ENCODE measurements at places on chromosomes 4 and X.

DNA sequence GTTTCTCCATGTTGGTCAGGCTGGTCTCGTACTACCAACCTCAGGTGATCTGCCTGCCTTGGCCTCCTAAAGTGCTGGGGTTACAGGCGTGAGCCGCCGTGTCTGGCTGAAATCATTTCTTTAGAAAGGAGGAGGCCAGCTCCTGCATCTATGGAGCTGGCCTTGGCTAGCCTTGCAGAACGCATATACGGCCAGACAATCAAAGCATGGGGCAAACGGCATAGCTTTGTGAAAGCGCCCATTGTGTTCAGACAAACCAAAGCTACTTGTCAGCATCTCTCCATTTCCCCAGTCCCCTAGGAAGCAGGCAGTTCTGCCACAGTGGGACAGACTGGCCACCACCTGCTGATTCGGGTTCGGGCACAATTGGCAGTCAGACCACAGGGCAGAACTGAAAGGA is 48.9 kb upstream of the IQSEC2 start:
- DNase-seq, result no peak

GRCh38 chr4:78766026-78766425 is 10.1 kb upstream of the BMP2K start:
- no peak for DNase-seq

- DNase-seq, result no peak
Observed at GRCh38 chrX:111182997-111183396, 87.0 kb downstream of the PAK3 start.

DNA sequence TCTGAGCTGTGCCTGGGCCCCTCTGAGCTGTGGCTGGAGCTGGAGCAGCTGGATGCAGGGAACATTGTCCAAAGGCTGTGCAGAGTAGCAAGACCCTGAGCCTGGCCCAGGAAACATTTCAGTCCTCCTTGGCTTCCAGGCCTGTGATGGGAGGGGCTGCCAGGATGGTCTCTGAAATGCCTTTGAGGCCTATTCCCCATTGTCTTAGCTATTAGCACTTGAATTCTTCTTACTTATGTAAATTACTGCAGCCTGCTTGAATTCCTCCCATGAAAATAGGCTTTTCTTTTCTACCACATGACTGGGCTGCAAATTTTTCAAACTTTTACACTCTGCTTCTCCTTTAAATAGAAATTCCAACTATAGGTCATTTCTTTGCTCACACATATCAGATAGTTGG is 349.8 kb upstream of the KLHL4 start:
- DNase-seq, result no peak

GRCh38 chr4:34318773-34319172 is 1925.5 kb downstream of the ARAP2 start:
- no peak for DNase-seq

GRCh38 chr4:6990661-6991060 is 52.5 kb upstream of the TADA2B start:
- DNase-seq, result no peak

- no peak for DNase-seq
Observed at GRCh38 chr4:121777625-121778024, 12.7 kb upstream of the SMIM43 start.

DNA sequence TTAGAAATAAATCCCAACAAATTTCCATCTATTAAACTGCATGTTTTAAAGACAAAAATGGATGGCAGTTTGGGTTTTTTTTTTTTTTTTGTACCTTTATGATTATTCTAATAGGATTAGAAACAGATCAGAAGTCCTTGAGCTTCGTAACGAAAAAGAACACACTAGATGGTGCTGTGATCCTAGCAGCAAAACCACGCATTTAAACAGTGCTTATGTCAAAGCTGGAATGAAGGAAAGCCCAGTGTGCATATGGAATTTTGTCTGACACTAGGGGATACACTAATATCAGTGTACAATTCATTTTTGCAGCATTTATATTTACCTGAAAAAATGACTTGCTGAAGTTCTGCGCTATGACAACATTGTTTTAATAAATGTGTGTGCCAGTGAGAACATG is 229.1 kb downstream of the VEGFC start:
- DNase-seq, result no peak

- DNase-seq, result no peak
Observed at GRCh38 chr4:157320092-157320491, 99.6 kb downstream of the GRIA2 start.

DNA sequence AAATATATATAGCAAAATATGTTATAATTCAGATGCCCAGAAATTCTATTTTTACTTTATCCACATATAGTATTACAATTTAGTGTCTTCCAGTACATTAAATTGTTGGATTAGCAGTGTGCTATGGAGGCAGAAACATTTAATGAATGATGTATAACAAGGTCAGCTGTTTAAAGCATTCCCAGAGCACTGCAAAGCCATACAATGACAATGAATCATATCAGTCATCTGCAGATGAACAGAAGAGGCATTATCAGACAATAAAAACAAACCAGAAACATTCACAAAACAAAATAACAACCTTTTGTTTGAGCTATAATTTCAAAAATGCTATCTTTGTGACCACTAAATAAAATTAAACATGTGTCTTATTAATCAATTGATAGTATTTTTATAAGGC is 524.2 kb downstream of the FAT4 start:
- DNase-seq, result no peak

DNA sequence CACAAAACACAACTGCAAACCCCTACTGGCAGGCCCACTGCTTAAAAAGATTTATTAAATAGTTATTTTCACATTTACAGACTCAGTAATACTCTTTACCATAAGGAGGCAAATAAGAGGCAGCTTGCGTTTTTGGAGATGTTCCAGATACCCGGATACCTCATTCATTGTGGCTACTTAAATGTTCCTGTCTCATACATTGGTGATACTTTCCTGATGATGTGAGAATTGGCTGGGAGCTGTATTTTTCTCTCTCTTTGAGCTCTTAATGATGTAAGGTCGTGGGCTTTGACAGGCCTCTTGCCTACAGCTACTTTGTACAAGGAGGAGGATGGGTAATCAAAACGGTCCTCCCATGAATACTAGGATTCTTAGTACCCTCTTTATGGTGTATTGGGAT is 101.5 kb downstream of the AKAP4 start:
- DNase-seq, result no peak

Measured in cortex of kidney (tissue), 1 donor.